T-helper 1 cell (primary cell): ENCODE measurements at places on chromosomes 4 and X.
A peak's percentile ranks its signal among the peaks of the same experiment; 100 is the strongest.

- no peak for DNase-seq
These were observed 2.2 kb upstream of the FAM114A1 start for GRCh38 chr4:38865445-38865844.

DNA sequence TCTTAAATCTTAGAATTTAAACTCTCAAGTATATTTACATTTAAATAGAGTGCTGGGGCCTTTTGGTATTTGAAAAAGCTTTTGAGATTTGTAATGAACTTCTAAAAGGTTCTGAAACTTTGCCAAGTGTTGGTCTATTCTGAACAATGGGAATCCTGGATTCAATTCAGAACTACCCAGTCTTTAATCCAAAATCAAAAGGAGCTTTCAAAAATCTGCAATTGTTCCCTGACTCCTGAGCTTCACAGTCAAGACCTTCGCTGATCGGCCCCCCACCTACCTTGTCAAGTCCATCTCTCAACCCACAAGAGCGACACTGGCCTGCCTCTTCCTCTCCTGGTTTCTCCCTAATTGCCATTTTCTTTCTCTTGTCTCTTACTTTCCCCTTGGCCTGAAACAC is 666.1 kb upstream of the BOD1L1 start:
- no peak for DNase-seq

DNA sequence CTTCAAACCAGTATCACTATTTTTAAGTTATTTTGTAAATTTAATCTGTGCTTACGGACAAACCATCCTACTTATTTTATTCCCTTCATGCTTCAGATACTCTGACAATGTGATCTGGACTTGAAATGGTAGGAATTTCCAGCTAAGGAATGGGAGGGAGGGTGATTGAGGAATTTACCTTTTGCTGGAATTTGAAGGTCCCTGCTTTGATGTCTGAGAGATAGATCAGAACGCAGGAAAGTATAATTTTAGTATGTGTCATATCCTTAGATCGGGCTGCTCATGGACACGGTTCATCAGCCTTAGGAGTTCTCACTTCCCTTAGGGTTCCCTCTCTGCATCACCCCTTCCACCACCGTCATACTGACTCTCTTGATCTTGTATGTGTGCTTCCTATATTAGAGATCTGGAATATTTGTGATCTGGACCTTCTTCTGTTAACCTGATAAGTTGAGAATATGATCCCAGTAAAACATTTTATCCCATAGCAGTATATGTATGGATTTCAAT is 16.8 kb downstream of the OCRL start:
- DNase-seq = no peak

DNA sequence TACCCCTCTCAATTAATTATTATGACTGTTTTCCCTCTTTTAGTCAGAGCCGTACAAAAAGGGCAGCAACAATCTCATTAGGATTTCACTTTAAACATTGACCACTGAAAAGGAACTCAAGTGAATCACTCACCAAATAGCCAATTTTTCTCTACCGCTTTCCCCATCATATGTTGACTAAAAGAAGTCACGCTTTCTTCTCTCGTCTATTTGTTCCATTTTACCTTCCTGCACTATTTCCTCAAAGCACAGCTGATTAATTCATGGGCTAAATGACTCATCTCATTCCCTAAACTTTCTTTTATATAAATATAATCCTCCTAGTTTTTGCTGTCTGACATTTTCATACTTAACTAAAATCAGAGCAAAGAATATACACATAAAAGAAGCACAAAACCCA is 8.2 kb downstream of the MID1 start:
- no peak for DNase-seq

DNA sequence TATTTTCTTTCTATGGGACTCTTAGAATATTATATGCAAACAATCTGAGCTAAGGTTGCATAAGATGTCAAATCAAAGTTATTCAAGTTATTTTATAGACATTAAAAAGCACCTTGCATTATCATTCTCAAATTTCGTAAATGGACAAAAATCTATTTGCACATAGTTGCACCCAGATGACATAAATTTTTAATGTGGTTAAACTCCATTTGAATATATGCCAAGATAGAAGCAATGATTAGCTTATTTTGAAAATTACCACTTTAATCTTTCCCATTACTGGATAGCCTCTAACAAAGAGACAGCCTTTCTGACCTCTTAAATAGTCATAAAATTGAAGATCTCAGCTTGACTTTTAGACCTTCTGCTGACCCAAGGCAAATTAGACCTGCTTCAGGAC is 386.8 kb downstream of the RAPGEF2 start:
- no peak for DNase-seq

- DNase-seq = peak; percentile 88
These were observed 68.2 kb downstream of the ARHGAP10 start for GRCh38 chr4:147799986-147800555.

DNA sequence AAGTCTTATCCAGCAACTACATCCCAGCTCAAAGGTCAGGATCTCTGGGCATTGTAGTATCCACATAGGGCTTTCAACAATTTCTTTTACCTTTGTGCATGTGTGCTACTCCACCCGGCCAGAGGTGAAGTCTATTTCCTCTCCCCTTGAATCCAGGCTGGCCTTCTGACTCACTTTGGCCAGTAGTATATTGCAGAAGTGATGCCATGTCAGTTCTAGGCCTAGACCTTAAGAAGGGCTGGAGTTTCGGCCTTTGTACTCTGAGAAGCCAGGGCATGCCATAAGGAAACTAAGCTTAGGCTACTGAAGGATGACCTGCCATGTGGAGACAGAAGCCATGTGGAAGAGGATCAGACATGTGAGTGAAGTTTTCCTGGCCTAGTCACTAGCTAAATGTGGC is 191.2 kb upstream of the ATP6AP2 start:
- no peak for DNase-seq

DNA sequence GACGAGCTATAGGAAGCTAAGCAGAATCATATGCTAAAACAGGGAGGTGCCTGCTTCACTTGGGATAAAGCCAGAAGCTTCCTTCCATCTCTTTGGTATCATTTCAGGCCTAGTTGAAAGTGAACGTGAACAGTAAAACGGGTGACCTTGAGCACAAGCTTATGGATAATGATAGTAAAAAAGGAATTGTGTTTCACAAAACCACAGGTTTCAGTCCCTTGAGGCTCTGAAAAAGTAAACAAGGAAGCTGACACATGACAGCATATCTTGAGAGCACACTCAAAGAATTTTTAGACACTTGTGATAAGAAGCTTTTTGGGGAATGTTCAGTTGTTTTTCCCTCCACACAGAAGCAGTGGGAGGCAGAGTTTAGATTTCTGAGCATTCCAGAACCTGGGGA is 286.1 kb downstream of the DCHS2 start:
- no peak for DNase-seq

GRCh38 chrX:131277543-131278136 is 11.5 kb downstream of the IGSF1 start:
- no peak for DNase-seq

- no peak for DNase-seq
These were observed 25.2 kb upstream of the ZFX start for GRCh38 chrX:24124244-24124799.

DNA sequence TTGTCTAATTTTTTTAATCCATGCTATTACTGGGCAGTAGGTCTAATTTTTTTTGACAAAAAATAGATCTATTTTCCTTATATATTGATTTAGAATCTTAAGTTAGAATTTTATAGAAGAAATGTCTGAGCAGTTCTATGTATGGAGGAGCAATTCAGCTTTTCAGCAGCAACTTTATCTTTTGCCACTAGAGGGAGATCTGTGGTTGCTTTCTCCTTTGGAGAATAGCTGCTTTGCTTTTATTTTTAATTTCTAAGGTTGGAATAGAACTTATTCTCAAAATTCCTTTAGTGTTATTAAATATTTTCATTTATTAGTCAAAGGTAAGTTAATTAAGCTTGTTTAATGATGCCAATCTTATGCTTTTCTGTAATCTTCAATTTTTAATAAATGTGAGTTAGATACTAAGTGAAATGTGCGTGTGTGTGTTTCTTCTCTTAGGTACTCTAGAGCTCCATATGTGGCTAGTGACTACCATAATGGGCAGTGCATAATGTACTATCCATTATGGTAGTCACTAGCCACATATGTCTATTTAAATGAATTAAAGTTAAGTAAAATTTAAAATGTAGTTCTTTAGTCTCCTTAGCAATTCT is 29.3 kb downstream of the FAM199X start:
- no peak for DNase-seq

DNA sequence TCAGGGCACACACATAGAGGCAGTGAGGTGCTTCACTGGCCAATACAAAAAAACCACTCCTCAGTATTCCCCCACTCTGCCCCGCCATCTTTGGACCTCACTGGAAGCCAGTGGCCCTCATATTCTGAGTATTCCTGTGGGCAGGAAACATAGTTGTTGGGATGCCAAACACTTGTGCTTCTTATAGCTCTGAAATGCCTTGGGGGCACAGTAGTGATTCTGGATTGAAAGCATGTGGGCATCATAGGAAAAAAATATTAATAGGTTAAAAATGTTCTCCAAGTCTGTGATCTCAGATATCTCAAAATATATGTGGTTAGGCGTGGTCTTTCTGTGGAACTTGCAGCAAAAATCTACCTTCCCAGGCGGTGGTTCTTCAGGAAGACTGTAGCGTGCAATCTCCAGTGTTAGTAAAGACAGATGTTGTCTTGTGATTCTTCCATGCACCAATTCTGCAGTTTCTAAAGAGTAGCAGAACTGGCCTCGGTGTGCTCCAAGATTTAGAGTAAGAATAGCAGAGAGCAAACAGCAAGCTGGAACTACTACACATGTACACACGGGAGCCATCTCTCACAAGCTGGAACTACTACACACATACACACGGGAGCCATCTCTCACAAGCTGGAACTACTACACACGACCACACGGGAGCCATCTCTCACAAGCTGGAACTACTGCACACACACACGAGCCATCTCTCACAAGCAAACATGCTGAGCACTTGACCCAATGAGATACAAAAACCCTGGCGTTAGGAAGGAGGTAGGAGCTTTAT is 8.0 kb upstream of the TENM3 start:
- DNase-seq = no peak

DNA sequence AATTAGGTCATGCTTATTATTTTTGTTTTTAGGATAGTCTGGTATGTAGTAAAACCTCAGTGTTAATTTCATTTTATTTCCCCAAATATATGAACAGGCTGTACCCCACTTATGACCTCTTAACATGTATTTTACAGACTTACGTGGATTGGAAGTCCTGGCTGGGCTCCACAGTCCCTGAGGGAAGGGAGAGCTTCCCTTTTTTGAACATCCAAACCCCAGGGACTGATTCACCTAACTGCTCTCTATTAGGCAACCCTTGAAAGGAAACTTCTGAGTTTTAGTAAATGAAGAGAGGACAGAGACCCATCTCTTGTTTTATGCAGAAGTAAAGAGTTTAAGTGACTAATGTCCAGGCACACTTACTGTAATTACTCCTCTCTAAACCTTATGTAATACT is 233.1 kb upstream of the SPRY1 start:
- no peak for DNase-seq

DNA sequence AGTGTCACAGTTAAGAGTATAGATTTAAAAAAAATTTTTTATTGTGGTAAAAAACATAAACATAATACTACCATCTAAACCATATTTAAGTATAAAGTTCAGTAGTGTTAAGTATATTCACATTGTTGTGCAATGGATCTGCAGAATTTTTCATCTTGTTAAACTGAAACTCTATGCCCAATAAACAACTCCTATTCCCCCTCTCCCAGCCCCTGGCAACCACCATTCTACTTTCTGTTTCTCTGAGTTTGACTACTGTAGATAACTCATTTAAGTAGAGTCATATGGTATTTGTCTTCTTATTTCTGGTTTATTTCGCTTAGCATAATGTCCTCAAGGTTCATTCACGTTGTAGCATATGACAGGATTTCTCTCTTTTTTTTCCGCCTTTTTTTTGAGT is 112.4 kb downstream of the PTTG2 start:
- DNase-seq = no peak

DNA sequence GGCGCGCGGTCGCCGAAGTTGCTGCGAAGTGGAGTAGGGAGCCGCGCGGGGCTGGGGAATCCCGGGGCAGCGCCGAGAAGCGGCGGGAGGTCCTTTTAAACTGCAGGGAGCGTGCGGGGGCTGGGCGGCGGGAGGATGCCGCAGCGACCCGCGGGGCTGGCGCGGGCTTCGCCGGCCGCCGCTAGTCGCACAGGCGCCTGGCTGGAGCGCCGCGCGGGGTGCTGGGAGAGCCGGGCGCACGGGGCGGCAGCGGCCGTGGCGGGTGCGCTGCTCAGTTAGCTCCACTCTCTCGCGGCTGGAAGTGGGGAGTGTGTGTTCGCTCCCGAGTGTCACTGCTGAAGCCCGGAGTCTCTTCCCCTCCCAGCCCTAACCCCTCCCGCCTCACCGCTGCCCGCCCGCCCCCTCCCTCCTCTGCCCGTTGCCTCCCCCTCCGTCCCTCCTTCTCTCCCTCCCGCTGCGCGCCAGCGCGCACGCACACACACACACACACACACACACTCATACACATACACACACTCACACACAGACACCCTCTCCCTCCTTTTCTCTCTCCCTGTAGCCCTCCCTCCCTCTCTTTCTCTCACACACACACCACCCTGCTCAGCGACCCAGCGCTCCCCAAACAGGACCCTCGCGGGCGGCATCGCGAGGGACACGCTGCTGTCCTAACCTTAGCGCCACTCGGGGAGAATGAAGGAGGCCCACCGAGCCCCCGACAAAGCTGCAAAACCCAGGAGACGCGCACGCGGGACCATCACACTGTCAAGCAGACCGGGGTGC is at the start of gene NDNF:
Gene NDNF (minus strand): TSS at position 312 of the 780 bp plus-strand sequence. CDS start 26,698 bp downstream, outside the sequence.
- DNase-seq = peak; percentile 40

DNA sequence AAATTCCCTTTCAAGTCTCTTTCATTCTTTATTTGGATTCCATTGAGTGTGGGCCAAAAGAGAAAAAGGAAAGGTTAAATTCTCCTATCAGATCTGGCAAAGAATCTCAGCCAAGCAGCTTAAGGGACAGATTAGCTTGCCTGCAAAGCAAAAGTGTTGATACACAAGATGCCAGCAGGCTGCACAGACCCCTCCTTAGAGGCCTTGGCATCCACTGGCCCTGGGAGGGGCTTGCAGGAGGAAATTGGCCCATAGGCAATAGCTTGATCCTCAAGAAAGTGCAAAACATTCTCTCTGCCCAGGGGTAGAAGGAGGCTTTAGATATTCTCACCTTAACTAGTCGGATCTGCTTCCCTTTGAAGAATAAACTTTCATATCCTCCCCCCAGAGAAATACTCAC is 300.4 kb upstream of the CPEB2 start:
- no peak for DNase-seq

DNA sequence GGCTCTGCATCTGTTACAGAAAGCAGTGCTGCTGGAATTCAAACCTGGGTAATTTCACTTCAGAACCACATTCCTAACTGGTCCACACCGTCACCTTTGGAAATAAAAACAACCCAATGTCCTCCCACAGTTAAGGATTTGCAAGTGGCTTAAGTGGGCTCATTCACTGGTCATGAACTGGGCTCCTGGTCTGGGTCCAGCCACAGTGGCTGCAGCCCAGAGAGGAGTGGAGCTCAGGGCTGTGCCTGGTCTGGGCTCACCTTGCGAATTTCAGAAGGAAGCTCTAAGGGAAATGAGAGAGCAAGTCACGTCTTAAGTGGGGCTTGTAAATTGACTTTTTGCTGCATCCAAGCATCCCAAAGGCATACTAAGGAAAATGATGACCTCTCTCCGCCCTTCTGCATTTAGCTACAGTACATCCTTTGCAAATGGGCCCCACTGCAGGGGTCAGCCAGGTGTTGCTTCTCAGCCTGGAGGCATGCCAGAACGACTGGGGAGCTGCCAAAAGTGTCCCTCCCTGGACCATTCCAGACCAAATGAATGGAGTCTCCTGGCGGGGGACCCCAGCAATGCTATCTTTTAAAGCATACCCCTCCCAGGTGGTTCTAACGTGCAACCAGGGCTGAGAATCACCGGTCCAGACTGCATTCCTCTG is 25.6 kb upstream of the CRMP1 start:
- DNase-seq = no peak
